ENCODE measurements at places on chromosomes 7 and 10.

DNA sequence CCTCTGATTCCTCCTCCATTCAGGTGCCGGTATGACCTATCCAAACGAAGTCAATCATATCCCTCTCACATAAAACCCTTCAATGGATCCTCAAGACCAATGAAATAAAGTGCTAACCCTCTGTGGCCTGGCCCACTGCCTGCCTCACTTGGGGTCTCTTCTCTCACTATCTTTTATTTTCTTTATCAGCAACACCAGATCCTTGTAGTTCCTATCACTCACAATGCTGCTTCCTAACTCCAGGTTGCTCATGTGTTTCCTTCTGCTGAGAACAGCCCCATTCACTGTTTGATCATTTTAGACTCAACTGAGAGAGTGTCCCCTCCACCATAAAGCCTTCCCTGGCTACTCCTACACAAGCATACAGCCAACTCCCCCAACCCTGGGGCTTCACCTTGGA lies 180.6 kb downstream of the DOCK4 start:
- DNase-seq = no peak

DNA sequence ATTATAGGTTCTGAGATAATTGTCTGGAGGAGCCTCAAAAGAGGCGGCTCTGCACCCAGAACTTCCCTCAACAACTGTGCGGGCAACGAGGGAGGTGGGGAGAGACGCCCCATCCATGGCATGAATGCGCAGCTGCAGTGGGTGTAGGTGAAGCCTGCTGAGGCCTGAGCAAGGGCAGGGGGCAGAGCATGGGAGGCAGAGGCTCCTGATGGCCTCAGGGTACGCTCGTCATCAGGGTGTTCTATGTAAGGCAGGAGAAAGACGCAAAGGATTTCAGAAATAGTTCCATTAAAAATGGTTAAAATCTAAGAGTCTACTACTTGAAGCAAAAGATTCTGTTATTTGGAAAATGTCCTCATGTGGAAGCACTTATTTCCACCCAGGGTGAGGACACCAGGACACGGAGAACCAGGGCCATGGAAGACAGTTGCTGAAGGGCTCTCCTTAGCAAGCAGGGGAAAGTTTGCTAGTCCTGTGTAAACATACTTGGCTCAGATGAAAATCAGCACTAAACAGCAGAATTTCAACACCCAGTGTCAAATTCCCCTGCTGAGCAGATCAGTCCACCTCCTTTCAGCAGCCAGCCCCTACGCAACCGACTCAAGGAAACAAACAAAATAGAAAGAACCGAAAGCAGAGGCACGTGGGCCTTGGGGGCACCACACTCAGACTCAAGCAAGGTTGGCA lies 18.9 kb downstream of the INSIG1 start:
- DNase-seq = no peak

DNA sequence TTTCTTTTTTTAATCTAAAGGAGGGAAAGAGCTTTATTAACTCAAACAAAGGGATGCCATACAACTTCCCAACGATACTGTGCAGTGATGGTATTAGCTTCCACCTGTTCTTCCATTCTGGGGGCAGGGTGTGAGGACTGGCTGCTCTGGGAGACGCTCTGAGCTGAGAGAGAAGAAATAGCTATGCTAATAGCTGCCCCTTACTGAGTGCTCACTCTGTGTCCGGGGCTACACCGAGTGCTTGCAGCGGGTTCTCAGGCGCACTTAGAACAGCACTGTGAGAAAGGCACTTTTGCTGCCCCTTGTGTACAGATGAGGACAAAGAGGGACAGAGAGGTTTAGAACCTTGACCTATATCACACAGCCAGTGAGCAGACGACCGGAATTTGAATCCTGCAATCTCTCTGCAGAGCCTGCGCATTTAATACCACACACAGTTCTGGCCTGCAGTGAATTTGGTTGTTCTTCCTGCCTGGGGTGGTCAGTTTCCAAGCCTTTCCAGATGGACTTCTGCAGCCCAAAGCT lies 142.2 kb downstream of the PLPP4 start:
- DNase-seq = no peak

DNA sequence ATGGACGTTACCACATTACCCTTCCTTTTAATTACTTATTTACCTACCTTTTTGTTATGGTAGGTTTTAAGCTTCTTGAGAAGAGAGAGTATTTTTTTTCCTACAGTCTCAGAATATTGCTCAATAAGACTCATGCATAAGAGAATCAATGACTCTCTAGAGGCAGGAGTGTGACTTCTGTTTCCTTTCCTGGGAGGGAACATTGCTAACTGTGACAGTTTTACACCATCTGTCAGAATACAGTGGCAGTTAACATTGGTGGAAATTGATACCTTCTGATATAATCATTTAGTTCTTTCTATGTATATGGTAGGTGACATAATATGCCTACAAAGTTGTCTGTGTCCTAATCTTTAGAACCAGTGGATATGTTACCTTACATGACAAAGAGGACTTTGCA lies 348.7 kb upstream of the POT1 start:
- no peak for DNase-seq

DNA sequence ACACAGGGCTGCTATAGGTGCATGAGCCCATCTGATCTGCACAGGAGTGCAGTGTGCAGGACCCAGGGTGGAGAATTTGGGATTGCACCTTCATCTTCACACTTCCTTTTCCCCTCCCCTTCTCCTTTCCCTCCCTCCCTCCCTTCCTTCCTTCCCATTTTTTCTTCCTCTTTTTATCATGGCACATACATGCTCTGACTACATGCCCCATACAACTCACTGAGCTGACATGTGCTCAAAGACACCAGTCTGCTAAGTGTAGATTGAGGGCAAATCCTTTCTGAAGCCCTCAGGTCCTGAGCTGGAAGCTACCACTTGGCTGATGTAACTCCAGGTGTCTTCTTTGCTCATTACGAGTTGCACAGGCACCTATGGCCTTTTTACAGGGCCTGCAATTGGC lies 365.3 kb upstream of the ZNF32 start:
- no peak for DNase-seq

- no peak for DNase-seq
Measured at GRCh38 chr10:54002077-54002476, 799.0 kb downstream of the PCDH15 start.

DNA sequence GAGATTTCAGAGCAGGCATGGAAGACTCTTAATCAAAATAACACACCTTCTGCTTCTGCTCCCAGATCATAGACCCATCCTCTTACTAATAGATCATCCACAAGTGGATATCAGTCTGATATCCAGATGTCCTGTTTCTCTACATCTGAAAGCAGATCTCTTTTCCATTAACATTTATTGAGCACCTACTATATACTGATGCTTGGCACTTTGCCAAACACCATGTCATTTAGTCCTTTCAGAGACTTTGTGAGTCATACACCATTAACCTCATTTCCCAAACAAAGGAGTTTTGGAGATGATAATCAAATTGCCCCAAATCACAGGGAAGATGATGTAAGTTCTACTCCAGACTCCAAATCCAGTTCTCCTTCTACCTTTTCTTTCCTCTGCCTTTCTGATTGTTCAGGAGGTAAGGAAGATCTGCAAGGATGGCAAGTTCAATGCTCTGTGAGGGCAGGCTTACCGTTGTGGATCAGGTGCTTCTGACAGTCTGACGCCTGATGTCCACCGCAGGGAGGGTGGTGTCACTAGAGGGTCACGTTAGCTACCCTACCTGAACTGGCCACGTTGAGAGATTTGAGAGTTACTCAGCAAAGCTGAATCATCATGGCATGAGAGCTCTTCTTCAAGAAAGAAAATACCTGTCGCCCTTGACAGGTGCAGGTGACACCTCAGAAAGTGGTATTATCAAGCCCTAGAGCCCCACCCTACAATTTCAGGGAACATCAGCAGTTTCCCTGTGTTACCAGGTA lies 269.6 kb upstream of the ZMIZ1 start:
- no peak for DNase-seq

Measured in activated T-helper 1 cell treated with anti-CD3 and anti-CD28 coated beads, Interleukin-2, amount 50 U/mL, for 16 hours (primary cell).